ENCODE measurements at places on chromosomes 1 and 21. TPM values are rescaled to one million over a fixed set of nuclear protein-coding genes. Genes with fewer than 3 reads are reported as not detected.

The SLC35F3 gene
- 1.3 TPM for total RNA-seq

The KCNH1 gene
- total RNA-seq = not detected

DNA sequence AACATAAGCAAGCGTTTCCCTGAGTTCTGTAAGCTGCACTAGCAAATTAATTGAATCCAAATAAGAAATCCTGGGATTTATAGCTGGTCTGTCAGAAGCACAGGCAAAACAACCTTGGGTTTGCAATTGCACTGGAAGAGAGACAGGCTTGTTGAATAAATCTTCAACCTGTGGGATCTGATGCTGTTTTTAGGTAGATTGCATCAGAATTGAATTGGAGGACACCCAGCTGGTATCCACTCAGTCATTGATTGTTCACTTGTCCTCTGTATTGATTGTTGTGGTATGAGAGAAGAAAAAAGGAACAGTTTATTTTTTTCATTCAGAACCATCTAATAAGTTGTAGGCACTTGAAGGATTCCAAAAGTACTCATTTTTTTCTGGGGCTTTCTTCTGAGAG, 497.4 kb downstream of the SIPA1L2 start:
- no peak for DNase-seq

- no peak for DNase-seq
Measured at GRCh38 chr1:247962911-247963588, 2.0 kb upstream of the OR2AK2 start.

GRCh38 chr1:55623311-55623710, 408.1 kb upstream of the USP24 start:
- peak; percentile 68 for DNase-seq

Data from adrenal gland (tissue), 19 donors.